ENCODE measurements at places on chromosomes 5 and 9.

GRCh38 chr5:33032271-33033070, 321.4 kb downstream of the NPR3 start:
- DNase-seq, result no peak

DNA sequence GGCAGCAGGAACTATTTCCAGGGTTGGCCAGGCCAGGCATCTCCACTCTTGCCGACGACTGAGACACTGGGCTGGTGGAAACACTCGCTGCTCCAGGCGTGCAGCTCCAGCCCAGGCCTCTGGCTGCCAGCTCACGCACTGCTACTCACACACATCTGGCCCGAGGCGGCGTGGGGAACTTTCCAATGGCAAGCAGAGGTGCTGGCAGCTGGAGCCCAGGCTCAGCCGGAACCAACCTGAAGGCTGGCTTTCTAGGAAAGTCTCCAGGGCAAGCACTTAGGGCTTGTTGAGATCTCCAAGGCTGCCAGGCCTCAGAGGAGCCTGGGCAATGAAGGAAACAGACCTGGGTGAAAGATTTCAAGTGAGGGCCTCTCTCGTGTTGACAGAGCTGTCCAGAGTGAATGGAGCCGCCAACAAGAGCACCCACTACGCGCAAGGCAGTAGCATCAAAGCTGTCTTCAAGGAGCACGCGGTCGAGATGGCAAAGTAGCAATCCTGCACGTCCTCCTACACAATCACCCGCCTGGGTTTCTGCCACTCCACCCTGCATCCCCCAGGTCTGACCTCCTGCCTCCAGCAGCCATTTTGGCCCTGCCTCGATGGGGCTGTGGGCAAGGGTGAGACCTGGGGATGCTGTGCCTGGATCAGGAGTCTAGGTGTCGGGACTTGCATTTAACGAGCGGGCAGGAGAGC, 14.4 kb downstream of the SH3PXD2B start:
- no peak for DNase-seq

DNA sequence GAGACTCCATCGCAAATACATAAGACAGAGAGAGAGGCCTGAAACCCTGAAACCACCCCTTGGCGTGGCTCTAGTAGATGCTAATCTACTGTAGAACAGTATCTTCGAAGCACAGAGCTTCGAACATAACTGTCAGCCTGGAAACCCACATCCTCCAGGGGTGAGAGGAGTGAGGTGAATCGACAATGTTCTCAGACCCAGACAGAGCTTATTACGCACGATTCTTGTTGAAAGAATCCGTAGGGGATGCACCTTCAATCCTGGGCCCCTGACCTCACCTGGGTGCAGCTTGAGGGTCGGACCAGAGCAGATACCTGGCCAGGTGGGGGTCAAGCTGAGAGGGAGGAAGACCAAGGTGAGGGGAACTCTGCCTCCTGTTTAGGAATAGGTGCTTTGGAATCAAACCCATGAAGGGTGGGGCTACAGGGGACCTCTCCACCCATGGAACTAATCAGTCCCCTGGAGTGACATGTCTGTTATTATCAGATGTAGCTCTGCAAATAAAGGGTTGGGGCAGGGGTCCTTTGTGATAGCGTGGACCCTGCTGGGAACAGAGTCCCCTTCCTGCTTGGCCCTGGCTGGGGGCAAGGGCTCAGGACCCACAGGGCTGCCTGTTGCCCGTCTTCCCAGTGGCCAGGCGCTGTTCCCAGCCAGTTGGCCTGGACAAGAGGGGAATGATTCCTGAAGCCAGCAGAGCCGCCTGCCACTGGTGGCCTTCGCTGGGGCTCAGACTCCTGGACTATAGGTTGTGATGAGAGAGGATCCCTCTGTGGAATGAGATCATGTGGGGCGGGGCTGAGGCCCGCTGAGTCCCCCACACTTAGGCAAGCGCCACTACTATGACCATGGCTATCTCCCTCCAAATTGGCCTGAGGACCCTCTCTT, 41.2 kb downstream of the DBH start:
- no peak for DNase-seq

GRCh38 chr9:121947775-121948174, 145.3 kb downstream of the TTLL11 start:
- no peak for DNase-seq

- peak; percentile 70 for DNase-seq
Measured at GRCh38 chr9:131755541-131756198, 15.8 kb upstream of the RAPGEF1 start.

DNA sequence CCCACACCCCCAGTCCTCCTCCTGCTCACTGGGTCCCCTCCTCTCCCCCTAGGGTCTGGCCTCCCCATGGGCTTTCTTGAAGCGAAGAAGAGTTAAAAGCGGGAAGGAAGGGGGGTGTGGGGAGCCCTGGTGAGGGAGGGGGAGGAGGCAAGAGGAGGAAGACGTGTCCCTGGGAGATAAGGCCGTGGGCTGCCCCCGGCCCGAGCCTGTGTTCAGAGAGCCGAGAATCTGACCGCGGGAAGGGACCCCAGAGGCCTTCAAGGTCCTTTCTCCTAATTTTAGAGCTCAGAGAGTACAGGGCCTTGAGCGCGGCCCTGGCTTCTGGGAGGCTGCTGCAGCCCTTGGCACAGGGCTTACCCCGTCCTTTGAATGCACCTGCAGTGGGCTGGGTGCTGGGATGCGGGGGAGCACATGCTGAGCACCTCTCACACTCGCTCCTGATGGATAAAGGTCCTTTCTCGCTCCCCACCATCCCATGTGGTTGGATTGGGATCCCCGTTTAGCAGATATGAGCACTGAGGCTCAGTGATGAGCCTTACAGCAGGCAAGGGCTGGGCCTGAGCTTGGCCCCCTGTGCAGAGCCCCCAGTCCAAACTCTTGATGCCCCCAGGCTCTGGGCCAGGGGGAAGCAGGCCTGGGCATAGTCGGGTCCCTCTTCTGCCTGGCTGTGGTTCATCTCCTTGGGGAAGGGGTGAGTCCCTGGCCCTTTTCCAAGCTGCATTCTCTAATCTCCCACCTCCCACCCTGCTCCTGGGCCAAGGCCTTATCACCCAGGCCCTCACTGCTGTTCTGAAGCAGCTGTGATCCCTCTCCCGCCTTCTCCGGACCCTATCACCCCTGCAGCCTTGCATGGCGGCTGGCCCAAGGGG, 5.9 kb downstream of the GFI1B start:
- no peak for DNase-seq

- no peak for DNase-seq
Measured at GRCh38 chr5:159851053-159851452, 65.2 kb upstream of the ADRA1B start.

DNA sequence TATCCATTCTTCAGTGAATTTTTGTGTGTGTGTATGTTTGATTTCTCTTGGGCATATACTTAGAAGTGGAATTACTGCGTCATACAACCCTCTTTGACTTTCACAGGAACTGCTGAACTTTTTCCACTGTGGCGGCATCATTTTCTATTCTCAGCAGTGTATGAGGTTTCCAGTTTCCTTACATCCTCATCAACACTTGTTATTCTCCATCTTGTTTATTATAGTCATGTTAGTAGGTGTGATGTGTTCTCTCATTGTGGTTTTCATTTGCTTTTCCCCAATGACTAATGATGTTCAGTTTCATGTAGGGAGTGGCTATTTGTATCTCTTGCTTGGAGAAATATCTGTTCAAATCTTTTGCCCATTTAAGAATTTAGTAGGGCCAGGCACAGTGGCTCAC, 2.6 kb downstream of the ZNF79 start:
- DNase-seq, result no peak

DNA sequence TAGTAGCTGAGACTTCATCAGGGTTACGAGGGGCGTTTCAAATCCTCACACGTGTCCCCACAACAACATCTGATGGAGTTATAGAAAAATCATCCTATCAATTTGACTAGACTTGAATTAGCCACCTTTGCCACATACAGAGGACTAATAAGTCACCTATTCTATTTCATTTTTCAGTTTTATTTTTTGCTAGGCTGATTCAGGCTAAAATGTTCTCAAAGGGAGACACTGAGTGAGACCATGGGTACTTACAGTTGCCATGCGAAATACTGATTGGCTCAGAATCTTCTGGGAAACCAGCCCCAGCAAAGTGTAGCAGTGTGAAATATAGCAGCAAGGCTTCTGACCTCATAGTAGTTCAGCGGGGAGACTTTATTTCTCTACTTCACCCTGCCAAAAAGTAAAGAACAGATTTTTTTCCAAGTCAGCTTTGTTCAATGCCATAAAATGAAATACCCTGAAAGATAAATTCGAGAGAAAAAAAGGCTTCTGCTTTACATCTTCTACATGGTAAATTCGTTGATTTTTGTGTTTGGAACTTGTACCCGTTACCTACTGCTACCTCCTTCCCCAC, 69.9 kb downstream of the SEMA6A start:
- no peak for DNase-seq

DNA sequence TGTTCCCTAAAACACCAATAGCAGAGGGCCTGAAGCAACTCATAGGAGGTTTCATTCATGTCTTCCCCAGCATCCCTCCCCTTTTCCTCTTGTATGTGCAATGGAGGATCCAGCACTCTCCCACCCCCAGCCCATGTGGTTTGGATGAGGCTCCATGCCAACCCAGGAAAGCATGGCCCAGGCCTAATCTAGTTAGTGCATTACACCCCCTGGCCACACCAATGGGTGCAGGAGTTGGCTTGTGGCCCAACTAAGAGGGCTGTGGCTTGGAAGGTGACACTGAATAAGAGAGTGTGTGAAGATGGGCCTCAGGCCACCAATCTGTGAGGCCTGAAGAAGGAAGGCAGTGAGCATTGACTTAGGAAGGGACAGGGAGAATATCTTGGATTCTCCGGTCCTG, 70.8 kb upstream of the SMIM23 start:
- no peak for DNase-seq

DNA sequence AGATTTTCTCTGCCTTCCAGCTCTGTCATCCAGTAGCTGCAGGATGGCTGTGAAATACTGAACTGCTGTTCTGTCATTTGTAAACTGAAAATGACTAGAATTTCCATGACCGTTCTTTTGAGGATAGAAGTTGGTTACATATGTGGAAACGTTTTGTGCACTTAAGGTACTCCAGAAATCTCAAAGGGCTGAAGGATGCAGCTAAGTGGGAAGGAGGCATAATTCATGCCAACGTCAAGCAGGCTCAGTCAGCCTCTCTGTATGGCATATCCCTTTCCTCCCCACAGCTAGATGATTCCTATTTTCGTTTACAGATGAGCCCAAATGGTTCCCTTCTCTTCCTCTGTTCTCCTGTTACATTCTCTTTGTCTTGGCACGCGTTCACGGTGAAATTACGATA, 257.6 kb downstream of the FBXL7 start:
- DNase-seq, result no peak

GRCh38 chr5:64899838-64900237, 131.1 kb downstream of the CWC27 start:
- DNase-seq, result no peak

- DNase-seq, result no peak
Measured at GRCh38 chr5:32776200-32776599, 65.1 kb downstream of the NPR3 start.

GRCh38 chr5:72569408-72569944, 62.3 kb upstream of the ZNF366 start:
- DNase-seq, result no peak

GRCh38 chr9:68978066-68978465, 35.8 kb downstream of the PRKACG start:
- no peak for DNase-seq

DNA sequence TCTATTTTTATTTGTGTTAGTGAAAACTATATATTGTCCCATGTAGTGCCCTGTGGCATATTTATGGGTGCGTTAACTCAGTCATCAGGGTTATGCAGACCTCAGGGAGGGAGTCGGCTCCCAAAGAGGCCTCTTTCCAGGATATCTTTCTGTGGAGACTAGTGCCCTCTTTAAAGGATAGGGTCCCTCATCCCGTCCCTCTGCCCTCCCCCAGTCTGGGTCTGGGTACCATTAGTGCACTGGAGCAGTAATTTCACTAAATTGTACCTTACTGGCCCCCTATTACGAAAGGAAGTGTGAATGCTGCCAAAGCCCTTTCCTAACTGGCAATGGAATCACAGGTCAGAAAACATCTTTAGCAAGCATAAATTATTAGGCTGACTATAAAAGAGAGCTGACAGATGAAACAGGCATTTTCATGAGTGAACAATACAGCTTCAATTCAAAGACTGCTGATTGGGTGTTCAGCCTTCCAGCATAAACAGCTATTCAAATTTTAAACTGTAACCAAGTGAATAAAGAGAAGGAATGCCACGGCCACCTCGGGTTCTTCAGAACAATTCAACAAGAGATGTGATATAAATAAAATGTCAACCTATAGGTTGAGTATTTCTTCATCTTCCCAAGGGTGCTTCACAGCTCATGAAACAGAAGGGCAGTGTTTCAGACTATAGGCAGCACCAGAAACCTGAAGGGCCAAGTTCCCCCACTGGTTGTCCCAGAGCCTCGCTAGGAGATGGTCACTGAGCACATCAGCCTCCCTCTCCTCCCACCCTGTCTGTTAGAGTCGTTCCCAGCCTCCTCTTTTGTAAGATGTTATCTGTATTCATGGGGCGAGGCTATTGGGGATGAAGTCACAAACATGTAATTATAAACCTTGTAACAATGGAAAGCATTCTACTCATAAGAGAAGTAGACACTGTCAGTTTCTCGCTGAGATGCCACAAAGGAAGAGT, 318.7 kb downstream of the TMEM161B start:
- no peak for DNase-seq
